ENCODE measurements at places on chromosomes 3 and 15.

DNA sequence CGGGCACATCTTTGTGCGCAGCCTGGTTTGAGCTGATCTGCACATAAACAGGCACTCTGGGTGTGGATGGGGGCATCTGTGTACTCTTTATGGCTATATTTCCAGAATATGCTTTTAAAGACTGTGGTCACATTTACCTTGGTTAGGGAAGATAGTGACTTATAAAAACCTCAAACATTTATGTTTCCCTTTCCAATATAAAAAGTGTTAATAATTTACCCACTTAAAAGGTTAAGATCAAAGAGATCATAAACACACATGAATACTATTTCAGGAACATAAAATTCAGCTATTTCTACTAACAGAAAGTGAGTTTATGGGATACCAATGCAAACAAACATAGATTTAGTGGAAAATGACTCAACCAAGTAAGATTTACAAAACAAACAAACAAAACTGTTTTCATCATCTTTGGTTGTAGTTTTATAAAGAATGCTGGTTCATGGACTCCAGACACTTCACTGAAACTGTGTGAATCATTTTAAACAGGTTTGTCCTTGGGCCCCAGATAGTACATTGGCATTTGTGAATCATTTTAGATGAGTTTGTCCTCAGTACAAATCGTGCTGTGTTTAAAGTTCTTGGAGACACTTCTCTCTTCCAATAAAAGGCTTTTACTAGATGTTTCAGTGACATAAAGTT, 253.5 kb upstream of the CTDSPL start:
- no peak for DNase-seq

- no peak for DNase-seq
Observed at GRCh38 chr15:28264166-28264565, 57.8 kb downstream of the HERC2 start.

- no peak for DNase-seq
Observed at GRCh38 chr3:73481888-73482287, 142.9 kb downstream of the PDZRN3 start.

- no peak for DNase-seq
Observed at GRCh38 chr3:33915796-33916546, 117.5 kb downstream of the PDCD6IP start.

GRCh38 chr3:185351396-185351795, 11.5 kb upstream of the MAP3K13 start:
- DNase-seq = peak; percentile 51

DNA sequence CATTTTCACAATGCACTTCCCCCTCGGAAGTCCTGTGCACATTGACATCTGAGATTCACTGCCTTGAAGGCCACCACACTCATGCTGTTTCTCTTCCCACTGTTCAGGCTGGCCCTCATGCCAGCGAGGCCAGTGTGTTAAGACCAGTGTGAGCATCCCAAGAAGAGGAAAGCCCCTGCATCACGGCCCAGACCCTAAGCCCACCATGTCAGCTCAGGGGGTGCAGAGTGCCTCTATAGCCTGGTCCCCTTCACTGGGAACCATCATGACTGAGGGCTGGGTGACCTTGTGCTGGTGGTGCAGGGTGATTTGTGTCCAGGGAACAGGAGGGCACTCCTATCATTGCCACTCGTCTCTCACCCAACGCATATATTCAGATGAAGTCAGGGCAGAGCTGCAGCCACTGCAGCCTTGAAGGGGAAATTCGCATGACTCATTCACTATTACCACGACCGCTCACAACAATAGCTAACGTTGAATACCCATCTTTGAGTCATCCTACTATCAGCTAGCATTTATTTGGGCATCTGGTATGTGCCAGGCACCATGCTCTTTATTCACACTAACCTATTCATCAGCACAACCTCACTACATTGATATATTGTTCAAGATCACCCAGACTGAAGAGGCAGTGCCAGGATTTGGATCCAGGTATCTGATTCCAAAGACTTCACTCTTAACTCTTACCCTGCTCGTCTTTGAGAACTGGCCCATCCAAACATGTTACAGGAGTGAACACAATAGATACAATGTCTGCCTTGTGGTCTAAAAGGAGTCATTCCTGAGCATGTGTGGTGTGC, 58.8 kb upstream of the SLC6A11 start:
- peak; percentile 67 for DNase-seq

- no peak for DNase-seq
Observed at GRCh38 chr3:30435861-30436331, 170.5 kb upstream of the TGFBR2 start.

- DNase-seq = no peak
Observed at GRCh38 chr15:74552773-74553441, 11.9 kb downstream of the ARID3B start.

DNA sequence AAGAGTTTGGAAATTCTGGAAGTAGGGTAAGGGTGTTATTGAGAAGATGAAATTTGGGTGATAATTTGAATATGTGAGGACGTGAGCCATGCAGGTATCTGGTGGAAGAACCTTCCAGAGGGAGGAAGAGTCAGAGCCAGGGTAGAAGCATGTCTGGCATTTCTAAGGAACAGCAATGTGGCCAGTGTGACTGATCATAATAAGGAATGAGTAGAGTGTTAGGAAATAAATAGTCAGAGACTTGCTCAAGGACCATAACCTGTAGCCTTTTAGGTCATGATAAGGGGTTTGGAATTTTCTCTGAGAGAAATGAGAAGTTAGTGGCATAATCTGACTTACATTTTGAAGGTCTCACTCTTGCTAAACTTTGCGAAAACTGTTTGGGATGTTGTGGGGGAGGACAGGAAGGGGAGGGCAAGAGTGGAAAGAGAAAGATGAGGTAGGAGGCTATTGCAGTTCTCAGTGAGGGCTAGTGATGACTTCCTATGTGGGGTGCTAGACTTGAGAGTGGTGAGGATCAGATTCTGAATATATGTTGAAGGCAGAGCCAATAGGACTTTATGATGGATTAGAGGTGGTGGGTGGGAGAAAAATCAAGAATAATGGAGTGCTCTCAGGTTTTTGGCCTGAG, 568.3 kb downstream of the AGBL1 start:
- DNase-seq = no peak

GRCh38 chr3:186067360-186068242, 41.3 kb downstream of the ETV5 start:
- DNase-seq = no peak

DNA sequence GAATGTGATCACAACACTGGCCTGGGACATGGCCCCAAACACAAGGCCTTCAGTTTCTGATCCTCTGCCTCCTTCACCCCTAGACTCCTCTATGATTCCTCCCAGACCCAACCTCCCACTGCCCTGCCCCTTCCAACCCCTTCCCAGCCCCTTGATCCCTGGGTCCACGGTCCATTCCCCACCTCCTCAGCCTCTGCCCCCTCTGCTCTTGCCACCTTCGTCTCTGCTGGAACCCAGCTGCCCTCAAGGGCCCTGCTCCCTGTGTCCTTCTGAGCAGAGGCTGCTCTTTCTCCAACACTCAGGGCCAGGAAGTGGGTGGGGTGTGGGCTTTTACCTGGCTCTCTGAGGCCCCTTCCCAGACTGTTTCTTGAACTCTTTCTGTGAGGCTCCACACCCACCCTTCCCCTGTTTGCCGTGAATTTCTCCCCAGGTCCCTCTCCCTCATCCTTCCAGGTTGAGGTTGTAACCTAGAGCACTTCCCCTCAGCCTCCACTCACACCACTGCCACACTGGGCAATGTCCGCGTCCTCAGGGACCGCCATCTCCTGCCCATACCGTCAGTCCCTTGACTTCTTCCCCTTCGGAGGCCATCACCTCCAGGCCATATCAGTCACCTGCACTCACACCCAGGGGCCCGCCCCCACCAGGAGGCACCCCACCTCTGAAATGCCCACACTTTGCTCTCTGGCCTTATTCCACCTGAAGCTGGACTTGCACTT, 18.7 kb upstream of the SLCO2A1 start:
- DNase-seq = no peak

DNA sequence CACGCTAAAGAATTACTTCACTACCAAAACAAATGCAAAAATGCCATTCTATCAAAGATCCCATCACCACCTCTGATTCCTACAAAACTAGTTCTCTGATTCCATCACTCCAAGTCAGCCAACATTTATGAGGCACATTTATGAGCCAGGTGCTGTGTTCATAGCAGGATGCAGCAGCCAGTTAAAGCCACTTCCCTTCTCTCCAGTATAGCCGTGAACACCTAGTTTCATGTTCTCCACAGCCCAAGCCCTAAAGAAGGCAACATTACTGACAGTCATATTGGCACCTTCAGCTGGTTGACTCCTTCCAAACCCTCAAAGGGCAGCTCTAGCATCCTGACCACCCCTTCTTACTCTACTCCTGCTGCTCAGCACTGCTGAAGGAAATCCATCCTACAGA, 36.4 kb downstream of the RYK start:
- no peak for DNase-seq

GRCh38 chr3:149872589-149872988, 59.6 kb downstream of the RNF13 start:
- no peak for DNase-seq

DNA sequence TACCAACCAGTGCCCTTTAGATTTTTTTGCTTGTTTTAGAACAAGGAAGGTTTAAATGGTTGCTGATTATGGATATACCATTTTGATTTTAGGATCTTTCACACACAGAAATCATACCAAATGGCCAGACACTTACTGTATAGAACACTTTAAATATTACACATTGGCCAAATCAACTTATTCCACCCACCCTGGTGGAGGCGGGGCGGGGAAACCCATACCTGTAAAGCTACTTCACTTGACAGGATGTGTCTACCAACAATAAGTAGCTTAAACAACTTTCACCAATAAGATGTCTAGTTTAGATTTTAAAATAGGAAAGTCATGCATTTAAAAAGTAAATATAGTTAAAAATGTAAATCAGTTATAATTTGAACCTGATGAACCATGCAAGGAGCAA, 17.0 kb upstream of the SFMBT1 start:
- no peak for DNase-seq

- DNase-seq = no peak
Observed at GRCh38 chr3:134033315-134033996, 3.7 kb upstream of the SLCO2A1 start.

DNA sequence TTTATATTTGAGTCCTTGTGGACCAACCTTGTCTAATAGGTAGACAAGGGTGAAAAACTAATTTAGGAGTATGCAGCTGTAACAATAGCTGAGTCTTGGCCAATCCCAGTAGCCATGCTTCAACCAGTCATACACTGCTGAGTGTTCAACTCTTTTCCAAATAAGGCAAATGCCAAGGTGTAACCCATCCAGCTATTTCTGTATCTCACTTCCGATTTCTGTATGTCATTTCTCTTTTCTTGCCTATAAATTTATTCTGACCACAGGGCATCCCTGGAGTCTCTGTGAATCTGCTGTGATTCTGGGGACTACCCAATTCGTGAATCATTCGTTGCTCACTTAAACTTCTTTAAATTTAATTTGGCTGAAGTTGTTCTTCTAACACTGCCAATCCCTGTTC, 93.2 kb downstream of the MAGI1 start:
- peak; percentile 48 for DNase-seq

DNA sequence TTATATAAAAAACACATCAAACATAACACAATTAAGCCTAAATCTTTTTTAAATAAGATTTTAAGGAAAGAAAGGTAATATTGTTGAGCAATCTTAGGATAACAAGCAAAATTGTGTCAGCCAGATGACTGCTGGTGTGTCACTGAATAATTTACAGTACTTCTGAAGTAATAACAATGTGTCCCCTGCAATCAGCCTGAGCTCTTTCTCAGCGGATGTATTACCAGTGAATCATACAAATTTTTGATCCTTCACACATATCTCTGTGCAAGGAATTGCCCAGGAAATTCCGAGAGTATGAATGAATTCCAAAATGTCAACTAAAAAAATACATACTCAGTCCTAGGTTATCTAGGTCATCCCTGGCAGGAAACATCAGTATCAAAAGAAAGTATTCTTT, 76.6 kb upstream of the PTX3 start:
- DNase-seq = peak; percentile 97

DNA sequence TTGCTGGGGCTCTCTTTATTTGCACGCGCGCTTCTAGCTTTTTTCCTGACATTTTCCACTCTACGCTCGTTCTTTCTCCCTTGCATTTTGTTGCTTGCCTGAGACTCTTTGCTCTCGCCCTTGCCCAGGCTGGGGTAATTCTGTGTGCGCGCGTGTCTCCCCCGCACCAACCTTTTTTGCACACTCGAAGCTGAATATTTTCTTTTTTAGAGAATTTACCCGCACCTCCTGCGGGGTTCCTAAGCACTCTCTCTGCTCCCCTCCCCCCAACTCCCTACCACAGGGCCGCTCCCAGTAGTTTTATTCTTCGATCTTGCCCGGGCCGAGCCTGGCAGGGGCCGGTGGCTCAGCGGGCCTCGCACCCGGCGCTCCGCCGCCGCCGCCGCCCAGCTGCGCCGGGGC, 732 bp downstream of the FAM43A start:
- DNase-seq = no peak

GRCh38 chr3:77320514-77320913, 280.6 kb downstream of the ROBO2 start:
- DNase-seq = peak; percentile 54

DNA sequence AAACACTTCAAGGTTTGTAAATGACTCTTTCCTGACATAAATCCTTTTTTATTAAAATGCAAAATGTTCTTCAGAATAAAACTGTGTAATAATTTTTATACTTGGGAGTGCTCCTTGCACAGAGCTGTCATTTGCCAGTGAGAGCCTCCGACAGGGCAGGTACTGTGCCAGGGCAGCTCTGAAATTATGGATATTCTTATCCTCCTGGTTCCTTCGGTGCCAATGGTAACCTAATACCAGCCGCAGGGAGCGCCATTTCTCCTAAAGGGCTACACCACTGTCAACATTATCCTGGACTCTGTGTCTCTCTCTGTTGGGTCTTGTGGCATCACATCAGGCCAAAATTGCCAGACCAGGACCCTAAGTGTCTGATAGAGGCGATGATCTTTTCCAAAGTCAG, 33.0 kb downstream of the CHDH start:
- no peak for DNase-seq

DNA sequence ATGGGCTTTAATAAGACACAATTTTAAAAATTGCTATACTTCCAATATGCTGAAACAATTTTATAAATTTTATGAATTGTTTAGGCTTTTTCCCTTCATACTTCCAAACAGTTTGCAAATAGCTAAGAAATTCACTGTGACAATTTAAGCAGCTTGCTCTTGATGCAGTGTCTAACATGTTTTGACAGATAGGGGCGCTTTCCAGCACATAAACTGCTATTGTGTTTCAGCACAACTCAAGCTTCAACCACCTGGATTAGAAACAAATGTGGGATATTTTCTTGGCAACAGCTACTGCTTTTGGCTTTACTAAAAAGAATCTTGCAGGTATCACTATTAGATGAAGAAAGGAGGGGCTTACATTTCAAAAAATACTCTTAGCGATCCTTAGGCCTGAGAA, 565.8 kb upstream of the DPPA4 start:
- no peak for DNase-seq

Data from ELR (cell line).